ENCODE measurements at places on chromosomes 12 and 14.

GRCh38 chr14:90382491-90383125, 14.2 kb upstream of the CALM1 start:
- peak; percentile 69 for DNase-seq

- no peak for DNase-seq
Observed at GRCh38 chr14:81727218-81727617, 193.6 kb upstream of the SEL1L start.

DNA sequence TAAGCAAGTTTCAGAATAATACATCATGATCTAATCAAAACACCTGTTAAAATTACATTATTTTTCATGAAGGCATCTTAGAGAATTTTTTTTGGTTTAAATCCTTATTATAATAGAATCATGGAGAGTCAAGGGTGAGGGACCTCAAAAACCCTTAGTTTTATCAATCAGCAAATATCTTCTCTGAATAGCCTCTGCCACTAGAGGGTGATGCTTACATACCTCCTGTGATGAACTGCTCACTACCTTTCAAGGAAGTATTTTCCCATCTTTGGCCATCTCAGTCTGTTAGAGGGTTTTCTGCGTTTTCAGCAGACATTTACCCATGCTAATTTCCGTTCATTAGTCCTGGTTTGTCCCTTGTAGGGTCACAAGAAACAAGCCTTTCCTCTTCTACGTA, 200.2 kb downstream of the TRHDE start:
- DNase-seq, result no peak

- no peak for DNase-seq
Observed at GRCh38 chr14:104119488-104120251, 18.7 kb upstream of the KIF26A start.

DNA sequence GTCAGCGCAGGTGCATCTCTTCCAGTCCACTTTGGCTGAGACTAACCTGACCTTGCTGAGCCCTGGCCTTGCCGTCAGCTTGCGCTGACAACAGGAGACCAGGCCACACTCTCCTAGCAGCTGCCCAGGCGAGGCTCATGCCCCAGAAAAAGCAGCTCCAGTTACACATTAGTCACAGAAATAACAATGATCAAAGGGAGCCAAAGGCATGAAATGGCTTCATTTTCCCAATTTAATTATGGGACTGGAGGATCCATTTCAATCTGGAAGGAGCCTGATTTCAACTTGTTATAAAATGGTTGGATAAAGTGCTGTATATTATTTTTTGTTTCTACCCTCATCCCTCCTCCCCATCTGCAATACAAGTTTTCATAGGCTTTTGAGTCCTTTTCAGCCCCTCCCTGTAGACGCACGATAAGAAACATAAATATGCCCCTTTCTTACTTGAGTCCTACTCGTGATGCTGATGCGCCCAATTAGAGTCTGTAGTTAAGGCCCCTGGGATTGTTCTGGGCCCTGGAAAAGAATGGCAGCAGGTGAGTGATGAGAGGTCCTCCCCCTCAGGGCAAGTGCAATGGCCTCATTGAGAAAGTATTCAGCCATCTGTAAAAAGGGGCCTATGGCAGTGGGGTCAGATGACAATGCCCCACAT, 376.0 kb downstream of the C12orf75 start:
- DNase-seq, result peak; percentile 43

DNA sequence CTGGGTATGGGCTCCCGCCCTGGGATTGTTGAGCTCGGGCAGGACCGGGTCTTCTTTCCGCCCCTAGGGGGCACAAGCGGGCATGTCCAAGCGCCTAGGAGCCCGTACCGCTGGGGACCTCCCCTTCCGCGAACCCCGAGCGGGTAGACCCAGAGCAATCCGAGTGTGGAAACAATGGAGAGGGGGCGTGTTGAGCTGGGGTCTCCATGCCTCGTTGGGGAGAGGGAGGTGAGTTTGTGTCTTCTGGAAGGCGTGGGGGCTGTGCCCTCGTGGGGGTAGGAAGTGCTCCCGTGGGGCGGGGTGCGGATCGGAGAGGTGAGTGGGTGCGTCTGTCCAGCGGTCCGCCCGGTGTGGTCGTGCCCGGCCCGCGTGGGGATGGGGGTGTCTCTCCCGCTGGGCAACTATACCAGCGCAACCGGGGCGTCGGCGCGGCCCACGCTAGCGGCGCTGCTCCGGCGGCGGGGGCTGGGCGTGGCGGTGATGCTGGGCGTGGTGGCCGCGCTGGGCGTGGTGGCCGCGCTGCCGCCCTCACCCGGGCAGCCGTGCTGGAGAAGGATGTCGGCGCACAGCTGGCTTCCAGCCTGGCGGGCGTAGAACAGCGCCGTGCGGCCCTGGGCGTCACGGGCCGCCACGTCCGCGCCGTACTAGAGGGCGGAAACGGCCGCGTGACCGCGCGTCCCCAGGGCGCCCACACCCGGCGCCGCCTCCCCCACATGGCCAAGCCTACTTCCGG, 12.2 kb downstream of the AGAP2 start:
- DNase-seq, result no peak

- no peak for DNase-seq
Observed at GRCh38 chr12:83985084-83985483, 927.5 kb downstream of the SLC6A15 start.

- DNase-seq, result no peak
Observed at GRCh38 chr12:73531752-73532151, 1005.9 kb upstream of the ATXN7L3B start.

DNA sequence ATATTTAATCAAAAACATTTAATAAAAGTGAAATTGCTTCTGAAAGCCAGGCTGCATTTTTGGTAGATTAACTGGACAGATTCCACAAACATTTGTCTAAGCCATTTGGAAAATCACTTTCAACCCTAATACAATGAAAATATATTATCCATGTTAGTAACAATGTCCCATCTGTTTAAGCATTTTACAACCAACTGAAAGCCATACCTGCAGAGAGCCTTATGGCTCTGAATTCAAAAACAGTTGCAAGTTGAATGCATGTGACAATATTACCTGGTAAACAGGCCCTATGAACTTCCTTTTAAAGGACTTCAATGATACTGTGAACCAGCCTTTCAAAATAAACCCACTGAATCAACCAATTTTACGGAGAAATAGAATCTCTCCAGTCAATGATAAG, 468.1 kb downstream of the BTG1 start:
- no peak for DNase-seq

GRCh38 chr14:74425525-74426201, 347 bp downstream of the SYNDIG1L start:
- DNase-seq, result no peak

DNA sequence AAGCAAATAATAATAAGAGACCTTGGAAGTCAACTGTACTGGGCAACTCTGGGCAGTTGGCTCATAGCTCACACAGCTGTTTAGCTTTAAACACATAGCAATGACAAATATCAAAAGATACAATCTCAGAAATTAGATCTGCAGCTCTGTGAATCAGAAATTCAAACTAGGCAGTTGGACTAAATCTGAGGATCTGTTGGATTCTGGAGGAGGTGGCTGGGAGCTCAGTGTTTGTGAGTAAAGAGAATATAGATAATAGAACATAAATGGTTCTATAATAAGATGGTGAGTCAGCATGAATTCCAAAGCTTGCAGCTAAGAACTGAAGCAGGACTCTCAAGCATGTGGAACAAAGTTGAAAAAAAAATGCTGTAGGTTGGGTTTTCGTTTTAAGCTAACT, 1949.4 kb upstream of the SEL1L start:
- DNase-seq, result no peak

- DNase-seq, result no peak
Observed at GRCh38 chr12:5715021-5715420, 230.0 kb downstream of the ANO2 start.

GRCh38 chr12:24424376-24424775, 474.9 kb upstream of the SOX5 start:
- DNase-seq, result no peak

- DNase-seq, result no peak
Observed at GRCh38 chr14:56892959-56893358, 82.7 kb upstream of the OTX2 start.
